Suppressor macrophage (primary cell): ENCODE measurements at places on chromosomes 2 and 18.
A peak's percentile ranks its signal among the peaks of the same experiment; 100 is the strongest.

DNA sequence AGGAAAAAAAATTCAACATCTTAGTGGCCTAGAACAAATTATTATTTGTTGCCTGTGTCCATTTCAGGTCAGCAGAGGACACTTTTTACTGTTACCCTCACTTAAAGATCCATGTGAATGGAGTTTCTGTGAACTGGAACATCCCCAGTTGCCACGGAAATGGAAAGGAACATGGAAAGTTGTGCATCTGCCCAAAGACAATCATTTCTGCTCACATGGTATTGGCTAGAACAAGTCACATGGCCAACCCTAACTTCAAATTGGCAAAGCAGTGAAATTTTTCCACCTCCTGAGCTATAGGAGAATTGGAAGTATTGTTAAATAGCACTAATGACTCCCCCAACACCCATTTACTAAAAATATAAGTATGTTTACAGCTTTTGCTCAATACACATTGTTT, 71.2 kb upstream of the CCBE1 start:
- DNase-seq: no peak

DNA sequence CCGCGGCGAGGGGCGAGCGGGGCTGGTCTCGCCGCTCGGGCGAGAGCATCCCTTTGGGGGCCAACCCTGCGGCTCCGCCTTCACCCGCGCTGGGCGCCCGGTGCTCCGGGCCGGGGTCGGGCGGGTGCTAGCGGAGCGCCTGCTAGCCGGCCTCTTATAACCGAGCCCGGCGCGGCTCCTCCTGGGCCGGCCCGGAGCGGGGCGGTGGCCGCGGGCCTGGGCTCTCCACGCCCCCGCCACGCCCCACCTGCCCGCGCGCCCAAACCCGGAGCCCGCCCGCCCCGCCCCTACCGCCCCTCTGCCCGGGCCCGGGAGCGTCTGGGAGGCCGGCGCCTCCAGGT, at the start of gene FOXI3:
Gene FOXI3, minus strand, starts transcription at position 129 of the 341 bp plus-strand sequence. CDS start 158 bp downstream, outside the sequence.
- peak; percentile 7 for DNase-seq

DNA sequence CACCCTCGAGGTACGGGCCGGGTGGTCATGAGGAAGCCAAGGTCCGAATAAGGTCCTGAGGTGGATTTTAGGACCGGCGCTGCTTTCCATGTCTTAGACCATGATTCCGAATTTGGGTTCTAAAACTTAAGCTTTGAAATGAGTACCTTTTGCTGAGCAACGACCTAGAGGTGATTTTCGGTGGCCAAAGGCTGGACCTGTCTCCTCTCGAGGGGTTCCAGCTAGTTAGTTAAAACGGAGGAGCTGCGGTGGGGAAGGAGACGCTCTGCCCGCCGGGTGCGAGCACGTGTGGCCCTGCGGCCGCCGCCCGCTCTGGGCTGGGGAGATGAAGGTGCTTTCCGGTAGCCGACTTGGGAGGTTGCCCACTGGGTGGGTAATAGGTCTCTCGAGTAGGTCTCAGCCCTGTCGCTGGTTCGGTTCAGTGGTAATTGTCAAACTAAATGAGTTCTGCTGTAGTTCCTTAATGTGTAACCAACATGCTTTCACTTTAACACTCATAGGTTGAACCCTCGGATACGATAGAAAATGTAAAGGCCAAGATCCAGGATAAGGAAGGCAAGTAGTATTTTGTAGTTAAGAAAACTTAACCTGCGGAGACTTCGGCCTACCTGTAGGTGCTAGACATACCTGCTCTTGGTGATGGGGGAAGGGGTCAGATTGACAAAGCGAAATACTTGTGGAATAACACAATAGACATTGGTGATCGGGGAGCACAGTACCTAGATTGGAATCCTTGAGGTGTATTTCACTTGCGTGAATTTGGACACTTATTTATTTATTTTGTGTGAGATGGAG, 572 bp downstream of the RPS27A start:
- peak; percentile 32 for DNase-seq

- no peak for DNase-seq
These were observed 12.6 kb upstream of the RAB1A start for GRCh38 chr2:65142515-65142914.

DNA sequence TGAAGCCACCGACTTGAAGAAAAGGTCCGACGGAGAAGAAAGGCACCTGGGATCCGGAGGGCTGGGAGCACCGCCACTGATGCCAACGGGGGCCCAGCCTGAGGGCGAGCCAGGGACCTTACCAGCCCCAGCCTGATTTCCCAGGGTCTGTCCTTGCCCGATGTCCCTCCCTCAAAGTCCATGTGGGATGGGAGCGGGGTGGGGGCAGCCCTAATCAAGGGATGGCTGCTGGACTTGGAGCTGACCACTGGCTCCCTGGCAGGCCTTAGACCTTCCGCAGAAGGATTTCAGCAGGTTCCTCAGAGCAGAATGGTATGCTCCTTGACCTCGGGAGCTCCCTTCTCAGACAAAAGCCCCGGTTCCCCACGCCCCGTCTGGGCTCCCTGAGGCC, 99.6 kb downstream of the ZFP36L2 start:
- no peak for DNase-seq

DNA sequence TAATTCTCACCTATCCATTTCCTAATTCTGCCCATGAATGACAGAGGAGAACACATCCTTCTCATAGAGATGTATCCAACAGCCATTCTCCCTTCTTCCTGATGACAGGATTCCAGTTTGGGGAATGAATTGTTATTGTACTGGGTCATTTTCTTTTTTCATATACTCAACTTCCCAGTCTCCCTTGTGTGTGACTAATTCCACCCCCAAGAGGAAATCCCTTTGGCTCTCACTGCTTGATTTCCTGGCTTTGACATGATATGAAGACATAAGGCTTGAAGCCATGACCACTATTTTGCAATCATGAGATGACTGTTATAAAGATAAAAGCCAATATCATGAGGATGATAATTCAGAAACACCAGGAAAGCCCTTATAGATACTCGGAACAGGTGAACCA, 384.7 kb upstream of the ACVR2A start:
- DNase-seq: peak; percentile 73

DNA sequence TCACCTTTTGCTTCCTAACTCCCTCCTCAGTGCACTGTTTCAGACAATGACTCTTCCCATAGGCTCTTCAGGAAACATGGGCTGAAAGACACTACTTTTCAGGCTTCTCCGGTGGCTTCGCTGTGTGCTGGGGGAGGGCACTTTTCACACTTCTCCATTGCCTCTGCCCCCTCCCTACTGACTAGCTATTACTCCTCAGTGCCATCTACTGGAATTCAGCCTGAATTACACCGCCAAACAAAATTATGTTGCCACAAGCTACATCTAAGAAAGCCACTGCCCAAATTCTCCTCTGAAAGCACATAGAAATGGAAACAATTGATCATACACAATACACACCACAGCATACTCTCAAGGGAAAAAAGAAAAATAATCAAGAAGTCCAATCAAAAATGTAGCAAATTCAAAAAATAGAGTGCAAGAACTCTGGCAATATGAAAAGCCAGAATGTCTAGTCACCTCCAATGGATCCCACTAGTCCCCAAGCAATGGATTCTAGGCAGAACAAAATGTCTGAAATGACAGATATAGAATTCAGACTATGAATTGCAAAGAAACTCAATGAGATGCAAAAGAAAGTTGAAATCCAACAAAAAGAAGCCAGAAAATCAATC, 1139.4 kb upstream of the GYPC start:
- peak; percentile 42 for DNase-seq

DNA sequence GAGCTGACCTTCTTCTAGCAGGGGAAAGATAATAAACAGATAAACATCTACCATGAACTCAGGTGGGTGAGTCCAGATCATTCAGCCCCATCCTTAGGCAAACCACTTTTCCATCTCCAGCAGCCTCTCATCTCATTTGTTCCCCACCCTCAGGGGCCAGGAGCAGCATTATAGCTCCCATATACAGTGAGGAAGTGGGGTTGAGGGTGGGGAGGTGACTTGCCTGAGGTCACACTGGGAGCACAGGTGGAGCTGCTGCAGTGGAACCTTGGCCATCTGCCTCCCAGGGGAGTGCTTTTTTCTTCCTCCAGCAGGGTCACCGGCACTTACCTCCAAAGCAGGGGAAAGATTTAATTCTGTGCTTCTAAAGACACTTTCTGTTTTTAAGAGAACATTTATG, 212.5 kb upstream of the SMAD2 start:
- no peak for DNase-seq

DNA sequence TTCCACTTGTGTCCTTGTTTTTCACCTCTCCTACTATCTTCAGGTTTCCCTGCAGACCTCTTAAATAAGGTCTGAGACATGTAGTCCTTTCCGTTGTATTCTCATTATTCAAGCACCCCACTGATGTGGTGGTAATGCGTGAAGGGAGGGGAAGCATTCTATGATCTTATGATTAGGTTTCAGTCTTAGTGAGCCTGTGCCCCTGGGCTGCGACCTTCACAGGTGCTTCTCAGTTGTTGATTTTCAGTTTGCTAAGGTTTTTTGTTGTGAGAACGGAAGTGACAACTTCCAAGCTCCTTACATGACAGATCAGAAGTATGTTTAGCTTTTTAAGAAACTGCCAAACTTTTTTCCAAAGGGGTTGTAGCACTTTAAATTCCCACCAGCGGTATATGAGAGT, 41.3 kb downstream of the VPS54 start:
- no peak for DNase-seq

- DNase-seq: no peak
These were observed 8.2 kb downstream of the PER2 start for GRCh38 chr2:238280083-238280825.

DNA sequence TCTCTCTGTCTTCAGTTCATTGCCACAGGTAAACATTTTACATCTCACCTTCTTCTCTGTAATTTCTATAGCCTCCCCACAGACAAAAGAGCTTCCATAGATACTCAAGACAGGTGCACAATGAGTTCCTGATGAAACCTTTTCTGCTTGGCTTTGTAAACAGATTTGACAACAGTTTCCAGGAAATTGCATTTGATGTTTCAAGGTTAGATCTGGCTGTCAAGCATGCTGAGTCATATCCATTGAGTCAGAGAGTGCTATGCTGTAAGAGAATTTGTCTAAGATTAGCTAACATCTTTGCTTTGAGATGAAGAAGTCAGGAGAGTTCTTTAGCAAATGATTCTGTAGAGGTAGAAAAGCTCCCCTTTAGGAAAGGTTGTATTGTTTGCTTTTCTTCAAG, 40.6 kb upstream of the MAP2 start:
- peak; percentile 5 for DNase-seq

DNA sequence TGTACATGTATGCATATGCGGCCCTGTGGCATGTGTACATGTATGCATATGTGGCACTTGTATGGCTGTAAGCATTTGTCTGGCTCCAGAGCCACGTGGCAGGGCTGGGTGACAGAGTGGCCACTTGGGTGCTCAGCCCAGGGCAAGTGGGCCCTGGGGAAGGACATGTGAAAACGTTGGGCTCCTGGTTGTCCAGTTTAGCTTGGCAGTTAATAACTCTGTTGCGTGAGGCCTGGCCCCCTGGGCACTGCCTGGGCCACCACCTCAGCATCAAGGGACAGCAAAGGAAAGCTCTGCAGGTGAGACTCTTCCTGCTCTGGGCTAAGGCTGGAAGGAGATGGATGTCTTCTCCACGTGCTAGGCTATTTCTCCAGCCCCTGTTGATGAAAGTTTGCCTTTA, 119.9 kb downstream of the CTIF start:
- DNase-seq: no peak

DNA sequence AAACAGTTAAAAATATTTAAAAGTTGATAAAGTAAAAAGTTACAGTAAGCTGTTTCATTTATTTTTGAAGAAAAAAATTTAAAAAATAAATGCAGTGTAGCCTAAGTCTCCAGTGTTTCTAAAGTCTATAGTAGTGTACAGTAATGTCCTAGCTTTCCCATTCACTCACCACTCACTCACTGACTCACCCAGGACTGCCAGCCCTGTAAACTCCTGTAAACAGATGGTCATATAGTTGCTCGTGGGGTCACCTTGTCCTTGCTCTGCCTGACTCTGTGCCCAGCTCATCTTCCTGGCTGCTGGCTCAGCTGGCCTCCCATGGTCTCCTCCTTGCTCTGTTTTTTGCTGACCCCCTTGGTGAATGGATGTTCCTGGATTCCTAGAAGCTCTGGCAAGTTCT, 180.3 kb downstream of the VAPA start:
- no peak for DNase-seq

DNA sequence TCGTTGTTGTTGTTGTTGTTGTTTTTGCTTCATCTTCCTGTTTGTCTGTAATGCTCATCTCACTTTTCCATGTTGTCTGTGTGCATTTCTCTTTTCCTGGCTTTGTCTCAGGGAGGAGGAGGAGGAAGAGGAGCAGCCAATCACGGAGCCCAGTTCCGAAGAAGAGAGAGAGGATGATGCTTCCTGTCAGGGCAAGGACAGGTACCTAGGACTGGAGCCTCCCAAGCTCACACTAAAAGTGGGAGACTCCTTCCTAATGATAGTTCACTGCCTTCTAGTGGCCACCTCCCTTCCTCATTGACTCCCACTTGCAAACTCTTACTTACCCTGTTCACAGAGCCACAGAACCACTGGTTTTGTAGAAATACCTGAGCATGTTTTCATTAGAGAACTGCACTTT, 179.6 kb downstream of the TPGS2 start:
- DNase-seq: no peak

- no peak for DNase-seq
These were observed 3.6 kb downstream of the WDR43 start for GRCh38 chr2:28898048-28898447.

GRCh38 chr2:107337209-107337898, 451.4 kb upstream of the ST6GAL2 start:
- DNase-seq: no peak

- no peak for DNase-seq
These were observed 23.8 kb upstream of the TEX44 start for GRCh38 chr2:231568785-231569435.

- DNase-seq: no peak
These were observed 72.2 kb upstream of the TMEM87B start for GRCh38 chr2:111982822-111983221.

- no peak for DNase-seq
These were observed 27.2 kb downstream of the RTP5 start for GRCh38 chr2:241896746-241897201.

DNA sequence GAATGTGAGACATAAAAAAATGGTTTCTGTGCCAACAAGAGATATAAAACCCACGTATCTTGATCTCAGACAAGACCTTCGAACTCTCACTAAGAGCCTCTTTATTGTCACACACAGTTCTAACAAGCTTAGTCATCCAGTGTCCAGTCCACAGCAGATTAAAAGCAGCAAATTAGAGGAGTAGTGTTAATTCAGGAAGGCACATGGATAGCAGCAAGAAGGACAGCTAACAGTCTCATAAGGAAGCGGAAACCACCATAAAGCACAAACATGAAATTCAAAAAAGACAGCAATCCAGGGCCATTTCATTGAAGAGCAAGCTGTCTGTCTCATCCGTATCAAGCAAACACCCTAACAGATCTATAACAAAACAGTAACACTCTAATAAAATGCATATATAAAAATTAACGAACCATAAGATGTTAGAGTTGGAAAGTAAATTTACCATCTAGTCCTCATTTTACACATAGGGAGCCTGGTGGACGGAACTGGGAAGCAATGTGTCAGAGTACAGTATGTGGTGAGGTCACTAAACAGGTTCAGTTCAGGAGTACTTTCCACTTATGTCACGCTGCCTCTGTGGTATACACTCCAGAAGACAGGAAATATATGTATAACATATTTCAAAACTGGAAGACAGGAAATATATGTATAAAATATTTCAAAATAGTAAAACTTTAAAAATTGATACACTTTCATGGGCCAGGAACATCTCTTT, 18.3 kb downstream of the AAK1 start:
- DNase-seq: peak; percentile 43

- DNase-seq: no peak
These were observed 390.3 kb downstream of the NRXN1 start for GRCh38 chr2:50641633-50642032.
